ENCODE measurements at places on chromosomes 11 and 22.

DNA sequence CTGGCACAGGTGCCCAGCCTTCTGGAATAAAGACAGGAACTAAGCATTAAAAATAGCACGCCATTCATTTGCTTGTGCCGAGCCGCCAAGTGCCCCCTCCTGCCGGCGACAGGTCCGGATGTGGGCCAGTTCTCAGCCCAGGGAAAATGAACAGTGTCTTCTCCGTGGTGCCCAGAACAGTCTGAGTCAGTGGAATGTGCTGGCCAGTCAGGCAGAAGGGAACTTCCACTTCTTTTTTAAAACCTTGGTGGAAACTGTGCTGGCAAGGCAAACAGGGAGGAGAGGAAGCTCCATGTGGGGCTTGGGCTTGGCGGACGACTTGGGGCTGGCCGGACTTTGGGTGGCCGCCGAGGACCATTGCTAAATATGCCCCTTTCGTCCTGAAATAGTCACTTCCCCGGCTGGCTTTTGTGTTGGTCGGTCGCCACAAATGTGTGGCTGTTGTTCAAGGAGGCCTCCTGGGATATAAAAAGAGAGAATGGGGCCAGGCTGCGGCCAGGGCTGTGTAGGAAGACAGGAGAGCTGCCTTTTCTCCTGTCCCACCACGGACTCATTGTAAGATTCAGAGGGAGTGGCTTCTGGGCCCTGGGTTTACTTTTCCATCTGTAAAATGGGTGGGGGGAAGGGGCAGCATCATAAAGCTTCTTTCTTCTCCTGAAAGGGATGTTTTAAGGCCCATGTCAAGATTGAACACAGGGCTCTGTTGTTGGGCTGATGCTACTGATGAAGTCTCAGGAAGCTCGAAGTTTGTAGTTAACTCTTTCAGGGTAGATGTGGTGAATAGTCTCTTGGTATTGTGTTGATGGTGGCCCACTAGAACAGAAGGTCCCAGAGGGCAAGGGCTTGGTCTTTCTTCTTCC is 101.0 kb downstream of the PTPRJ start:
- DNase-seq = no peak

DNA sequence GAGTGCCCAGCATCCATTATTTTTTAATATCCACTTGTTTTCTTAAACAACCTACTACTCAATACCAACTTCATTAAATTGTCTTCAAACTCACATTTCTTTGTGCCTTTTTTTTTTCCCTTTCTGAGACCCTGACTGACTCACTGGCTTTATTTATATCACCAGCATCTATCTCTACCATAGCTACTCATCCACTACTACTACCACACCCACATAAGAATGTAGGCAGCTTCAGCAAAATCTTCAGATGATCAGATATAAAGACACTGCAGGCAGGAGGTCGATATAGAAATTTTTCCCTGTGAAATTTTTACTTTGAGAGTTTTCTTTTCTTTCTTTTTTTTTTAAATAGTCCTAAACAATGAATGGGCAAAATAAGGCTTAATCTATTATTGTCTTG is 2.2 kb downstream of the OR56B1 start:
- no peak for DNase-seq

DNA sequence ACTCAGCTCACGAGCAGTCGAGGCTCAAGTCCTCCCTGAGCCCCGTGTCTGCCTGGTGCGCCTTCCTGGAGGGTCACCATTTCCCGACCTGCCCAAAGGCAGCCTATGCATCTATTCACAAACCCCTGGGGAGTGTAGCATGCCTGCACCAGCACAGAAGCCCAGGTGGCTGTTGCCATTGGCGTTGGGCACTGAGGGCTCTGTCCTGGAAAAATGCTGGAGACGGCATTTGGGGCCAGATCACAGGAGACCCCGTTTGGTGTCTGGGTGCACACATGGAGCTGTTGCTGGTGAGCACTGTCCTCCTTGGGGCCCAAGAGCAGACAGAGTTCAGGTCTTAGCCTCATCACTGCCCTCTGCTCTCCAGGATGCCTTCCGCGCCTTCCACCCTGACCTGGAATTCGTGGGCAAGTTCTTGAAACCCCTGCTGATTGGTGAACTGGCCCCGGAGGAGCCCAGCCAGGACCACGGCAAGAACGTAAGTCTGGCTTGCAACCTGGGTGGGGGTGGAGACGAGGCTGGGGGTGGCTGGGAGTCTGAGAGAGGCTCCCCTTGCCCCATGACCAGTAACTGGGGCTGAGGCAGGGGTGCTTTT is 9.4 kb downstream of the FADS2 start:
- DNase-seq = no peak

GRCh38 chr11:108508653-108509593 is 10.7 kb upstream of the POGLUT3 start:
- no peak for DNase-seq

GRCh38 chr11:73375830-73376159 is 404 bp upstream of the RELT start:
- no peak for DNase-seq

- no peak for DNase-seq
These were observed 2.2 kb downstream of the CADM1 start for GRCh38 chr11:115501893-115502589.

GRCh38 chr11:129427816-129428406 is 52.3 kb downstream of the BARX2 start:
- no peak for DNase-seq

GRCh38 chr11:114250993-114251814 is 45.0 kb upstream of the NNMT start:
- no peak for DNase-seq

DNA sequence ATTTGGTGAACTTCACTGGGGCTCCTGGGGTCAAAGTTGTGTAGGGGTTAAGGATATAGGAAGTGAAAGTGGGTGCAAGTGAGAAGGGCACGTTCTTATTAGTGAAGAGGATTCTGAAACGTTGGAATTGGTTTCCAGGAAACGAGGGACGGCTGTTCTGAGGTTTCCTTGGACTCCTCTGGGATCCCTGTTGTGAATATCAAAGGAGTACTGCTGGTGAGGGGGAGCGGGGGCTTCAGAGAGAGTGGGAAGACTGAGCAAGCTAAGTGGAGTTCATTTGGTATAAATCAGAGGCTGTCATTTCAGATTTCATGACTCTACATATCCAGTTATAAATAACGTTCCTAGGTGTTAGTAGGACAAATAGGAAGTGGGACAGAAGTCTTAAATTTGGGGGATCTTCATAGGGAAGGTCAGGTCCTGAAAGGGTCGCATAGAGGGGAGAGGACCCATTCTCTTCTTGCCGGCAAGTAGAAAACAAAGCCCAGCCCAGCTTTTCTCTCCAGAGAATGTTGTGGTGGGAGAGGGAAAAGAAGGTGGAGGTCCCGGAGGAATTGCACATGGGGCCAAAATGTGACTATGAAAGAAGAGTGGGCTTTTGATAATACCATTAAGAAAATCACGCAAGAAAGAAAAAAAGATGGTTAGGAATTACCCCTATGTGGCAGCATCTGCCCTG is 1.1 kb upstream of the NELL1 start:
- no peak for DNase-seq

- no peak for DNase-seq
These were observed 180.4 kb upstream of the B3GAT1 start for GRCh38 chr11:134592391-134592990.

GRCh38 chr11:57276971-57277675 is 40.1 kb upstream of the APLNR start:
- no peak for DNase-seq

GRCh38 chr11:13262096-13262495 is 15.5 kb upstream of the BMAL1 start:
- DNase-seq = no peak
